Mesenteric fat pad (tissue), 1 donor: ENCODE measurements at places on chromosomes 5 and 9.

DNA sequence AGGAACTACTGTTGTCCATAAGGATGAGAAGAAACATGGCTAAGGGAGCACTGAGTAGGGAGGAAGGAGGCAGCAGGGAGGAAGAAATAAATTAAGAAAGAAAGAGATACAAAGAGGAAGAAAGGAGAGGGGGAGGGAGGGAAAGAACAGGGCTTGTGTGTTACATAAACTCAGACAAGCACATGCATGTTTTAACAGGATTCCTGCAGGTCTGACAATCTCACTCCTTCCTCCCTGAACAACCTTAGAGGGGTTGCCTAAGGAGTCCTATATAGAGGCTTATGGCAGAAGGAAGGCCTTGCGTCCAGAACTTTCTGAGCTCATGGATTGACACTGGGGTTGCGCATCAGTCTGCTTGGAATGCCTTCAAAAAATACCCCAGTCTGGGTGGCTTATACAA, 4.2 kb upstream of the KCNIP1 start:
- DNase-seq: no peak

- DNase-seq: no peak
Measured at GRCh38 chr5:136811551-136811950, 446.2 kb upstream of the TRPC7 start.

DNA sequence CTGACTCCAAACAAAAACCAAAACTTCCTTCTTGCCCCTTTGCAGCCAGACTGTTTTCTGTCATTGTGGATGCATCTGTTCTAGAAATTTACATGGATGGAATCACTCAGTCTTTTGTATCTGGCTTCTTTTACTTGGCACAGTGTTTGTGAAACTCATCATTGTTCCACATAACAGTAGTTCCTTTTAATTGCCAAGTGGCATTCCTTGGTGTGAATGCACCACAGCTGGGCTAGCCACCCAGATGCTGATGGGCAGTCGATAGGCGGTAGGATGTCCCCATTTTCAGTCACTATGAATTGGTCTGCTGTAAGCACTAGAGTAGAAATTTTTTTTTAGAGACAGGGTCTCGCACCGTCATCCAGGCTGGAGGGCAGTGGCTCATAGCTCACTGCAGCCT, 6.3 kb upstream of the CLPTM1L start:
- no peak for DNase-seq

DNA sequence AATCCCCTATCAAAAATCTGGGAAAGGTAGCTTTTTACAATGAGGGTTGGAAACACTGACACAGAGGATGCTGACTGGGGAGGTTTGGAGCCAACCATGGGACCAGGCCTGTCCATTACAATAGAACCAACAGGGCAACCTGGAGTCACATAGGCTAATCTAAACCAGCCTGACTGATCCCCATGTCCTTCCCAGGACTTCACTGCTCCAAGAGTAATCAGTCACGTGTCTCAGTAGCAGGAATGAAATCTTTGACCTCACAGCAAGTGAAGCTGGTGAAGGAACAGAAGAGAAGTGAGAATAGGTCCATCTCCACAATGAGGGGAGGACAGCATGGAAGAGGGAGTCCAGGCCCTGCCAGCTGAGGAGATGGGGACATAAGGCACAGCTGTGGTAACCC, 16.0 kb upstream of the GLRX start:
- DNase-seq: no peak

GRCh38 chr9:112447283-112447761, 39.3 kb upstream of the KIAA1958 start:
- DNase-seq: no peak

- no peak for DNase-seq
Measured at GRCh38 chr9:33297432-33297831, 7.1 kb downstream of the NFX1 start.

- no peak for DNase-seq
Measured at GRCh38 chr9:128442150-128442549, 13.7 kb upstream of the ODF2 start.

GRCh38 chr5:76590027-76590426, 33.2 kb downstream of the F2RL2 start:
- DNase-seq: no peak

DNA sequence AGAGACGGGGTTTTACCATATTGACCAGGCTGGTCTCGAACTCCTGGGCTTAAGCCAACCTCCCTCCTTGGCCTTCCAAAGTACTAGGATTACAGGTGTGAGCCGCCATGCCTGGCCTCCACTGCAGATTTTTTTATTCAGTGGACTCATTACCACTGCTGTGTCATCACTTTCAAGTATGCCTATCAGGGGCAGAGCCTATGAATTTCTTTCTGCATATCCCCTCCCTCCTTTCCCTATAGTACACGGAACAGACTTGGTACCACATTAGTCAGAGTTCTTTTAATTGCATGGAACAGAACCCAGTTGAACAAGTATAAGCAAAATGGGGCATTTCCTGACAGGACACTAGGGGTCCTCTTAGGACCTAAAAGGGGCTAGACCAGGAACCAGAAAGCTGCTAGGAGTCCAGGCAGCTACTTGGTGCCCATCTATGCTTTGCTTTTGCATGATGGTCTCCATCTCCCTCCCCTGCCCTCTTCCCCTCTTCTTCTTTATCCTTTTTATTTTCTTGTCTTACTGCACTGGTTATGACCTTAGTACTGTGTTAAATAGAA, 5.8 kb downstream of the BSPRY start:
- DNase-seq: no peak

DNA sequence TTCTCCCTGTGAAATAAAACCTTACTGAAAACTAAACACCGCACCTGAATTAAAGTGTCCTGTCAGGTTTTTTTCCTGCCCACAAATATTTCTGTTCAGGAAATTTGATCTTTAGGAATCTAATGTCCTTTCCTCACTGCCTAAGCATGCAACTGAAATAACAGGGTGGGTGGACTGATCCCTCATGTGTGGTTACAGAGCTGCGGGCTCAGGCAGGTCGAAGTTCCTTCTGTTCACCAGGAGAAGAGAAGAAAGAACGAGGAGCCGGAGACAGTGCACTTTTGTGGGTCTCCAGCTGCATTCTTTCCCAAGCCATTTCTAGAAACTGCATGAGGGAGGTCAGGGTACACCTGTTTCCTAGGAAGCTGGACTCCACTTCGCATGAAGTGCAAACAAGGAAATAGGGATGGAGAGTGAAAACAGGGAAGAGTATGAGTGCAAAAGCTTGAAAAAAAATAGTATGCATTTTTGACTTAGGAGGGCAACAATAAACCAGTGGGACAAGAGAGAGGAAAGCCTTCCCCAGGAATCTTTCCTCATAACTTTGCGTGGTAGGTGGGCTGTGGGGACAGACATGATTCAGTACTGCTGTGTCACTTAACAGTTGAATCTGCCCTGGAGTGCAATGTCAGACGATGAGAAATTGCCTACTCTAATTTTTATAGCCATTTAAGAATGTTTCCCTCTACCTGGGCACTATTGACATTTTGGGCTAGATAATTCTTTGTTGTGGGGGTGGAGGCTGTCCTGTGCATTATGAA, 60.3 kb downstream of the GCNT1 start:
- no peak for DNase-seq

DNA sequence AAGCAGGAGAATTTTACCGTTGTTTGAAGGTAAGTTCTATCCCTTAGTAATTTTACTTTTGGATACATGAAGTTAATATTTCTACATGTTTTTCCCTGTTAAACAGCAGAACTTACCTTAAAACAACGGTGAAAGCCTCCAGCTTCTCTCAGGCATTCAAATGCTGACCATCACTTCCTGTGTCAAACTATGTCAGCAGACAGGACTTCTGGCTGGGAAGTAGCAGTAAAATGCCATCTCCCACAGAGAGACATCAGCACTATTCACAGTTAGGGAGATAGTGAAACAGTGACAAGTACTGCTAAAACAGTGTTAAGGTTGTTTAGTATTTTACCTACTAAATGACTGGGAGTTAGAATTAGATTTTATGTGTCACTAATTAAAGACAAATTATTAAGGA, 34.2 kb upstream of the GOLGA1 start:
- DNase-seq: no peak

- DNase-seq: no peak
Measured at GRCh38 chr9:114015607-114016006, 62.5 kb downstream of the AMBP start.

DNA sequence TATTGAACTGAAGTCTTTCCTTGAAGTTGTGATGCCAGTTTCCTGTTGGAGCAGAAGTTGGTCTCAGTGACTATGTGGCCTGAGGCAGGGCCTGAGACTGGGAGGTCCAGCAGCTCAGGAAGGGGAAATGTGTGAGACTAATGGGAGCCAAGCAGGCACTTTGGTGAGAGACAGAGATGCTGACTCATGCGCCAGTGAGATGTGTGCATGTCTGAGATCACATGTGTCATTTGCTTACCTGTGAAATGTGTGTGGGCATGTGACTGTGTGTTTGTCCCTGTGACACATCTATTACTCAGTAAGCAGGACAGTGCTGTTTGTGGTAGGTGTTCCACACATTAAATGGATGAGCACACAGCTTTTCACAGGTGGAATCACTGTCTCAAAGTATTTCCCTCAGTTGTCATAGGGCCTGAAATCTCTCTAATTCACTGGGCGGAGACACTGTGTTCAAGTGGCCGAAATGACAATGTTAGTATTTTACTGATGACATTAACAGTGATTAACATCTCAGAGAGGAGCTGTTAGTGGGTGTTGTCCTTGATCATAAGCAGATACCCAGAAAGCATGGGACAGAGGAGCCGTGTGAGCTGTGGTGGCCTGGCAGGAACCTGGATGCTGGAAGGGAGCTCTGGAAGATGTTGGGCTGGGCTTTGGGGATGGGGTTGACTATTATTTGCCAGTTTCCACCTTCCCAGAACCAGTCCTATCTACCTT, 7.4 kb downstream of the NPR2 start:
- DNase-seq: no peak

- DNase-seq: no peak
Measured at GRCh38 chr9:93517331-93517730, 59.1 kb upstream of the PHF2 start.

- DNase-seq: no peak
Measured at GRCh38 chr5:43606351-43606750, 3.4 kb downstream of the NNT start.

DNA sequence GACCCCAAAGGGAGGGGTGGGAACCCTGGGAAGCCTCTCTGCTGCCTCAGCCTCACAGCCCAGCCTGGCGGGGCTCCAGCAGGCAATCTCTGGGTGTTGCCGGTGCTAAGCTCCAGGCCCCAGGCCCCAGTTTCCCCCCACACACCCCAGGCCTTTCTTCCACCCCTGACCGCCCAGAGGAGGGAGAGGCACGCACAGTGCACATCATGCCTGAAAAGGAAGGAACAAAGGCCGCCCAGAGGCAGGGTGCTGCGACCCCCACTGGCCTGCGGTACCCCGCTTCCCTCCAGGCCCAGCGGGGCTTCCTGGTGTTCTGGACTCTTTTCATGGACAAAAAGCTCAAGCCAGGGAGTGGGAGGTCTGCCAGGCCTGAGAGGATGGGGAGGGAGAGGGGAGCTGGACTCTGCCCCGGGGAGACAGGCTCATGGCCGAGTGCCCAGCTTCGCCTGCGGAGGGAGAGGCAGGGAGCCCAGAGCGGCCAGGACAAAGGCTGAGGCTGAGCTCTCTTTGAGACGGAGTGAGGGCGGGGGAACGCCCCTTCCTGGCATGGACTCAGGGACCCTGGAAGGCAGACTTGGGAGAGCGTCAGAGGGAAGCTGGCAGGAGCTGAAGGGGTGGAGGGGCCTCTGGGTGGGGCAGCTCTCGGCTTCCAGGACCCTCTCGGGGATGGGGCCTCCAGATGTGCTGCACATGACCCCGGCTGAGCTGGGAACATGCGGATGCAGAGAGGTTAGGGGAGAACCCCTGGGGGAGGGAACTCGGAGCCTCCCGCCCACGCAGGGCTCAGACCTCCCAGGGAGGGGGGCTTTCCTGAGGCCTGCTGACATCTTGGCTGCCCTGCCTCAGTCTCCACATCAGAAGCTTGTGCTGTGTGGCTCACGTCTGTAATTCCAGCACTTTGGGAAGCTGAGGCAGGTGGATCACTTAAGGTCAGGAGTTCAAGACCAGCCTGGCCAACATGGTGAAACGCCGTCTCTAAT, 1.8 kb upstream of the ENTPD2 start:
- no peak for DNase-seq

DNA sequence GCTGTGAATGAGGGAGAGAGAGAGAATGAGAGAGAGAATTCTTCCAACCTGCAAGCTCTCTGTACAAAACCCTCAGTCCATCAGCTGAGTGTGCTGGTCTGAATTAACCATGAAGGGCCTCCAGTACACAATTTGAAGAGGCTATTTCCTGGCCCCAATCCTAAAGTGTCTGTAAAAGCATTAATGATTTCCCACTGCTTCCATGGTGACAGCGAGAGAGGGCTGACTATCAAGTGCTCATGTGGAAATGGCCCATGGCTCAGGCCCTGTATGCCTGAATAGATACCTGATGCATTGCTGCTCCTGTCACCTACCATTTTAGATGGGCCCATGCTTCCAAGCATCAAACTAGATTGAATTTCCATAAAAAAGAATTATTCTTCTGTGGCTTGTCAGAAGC, 592.4 kb downstream of the KIF4B start:
- no peak for DNase-seq

DNA sequence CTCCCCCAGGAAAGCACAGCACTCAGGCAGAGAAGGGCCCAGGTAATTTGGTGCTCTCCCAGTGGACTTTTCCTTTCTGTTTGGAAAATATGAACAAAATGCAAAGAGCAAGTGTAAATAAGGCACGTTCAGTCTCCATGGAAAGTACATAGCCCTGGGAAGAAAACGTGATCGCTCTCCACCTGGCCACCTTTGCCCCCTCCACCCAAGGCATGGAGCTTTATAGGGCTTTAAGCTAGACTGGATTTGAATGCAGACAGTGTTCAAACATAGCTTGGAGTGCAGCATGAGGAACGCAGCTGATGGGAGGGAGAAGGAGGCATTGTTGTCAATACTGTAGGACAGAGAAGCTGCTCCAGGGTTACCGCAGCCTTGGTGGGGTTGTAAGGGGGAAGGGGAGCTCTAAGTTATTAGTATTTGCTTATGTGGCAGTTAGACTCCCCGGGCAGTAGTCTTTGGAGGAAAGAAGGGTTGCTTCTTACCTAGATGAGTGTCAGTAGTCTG, 500.2 kb downstream of the SPOCK1 start:
- DNase-seq: no peak

DNA sequence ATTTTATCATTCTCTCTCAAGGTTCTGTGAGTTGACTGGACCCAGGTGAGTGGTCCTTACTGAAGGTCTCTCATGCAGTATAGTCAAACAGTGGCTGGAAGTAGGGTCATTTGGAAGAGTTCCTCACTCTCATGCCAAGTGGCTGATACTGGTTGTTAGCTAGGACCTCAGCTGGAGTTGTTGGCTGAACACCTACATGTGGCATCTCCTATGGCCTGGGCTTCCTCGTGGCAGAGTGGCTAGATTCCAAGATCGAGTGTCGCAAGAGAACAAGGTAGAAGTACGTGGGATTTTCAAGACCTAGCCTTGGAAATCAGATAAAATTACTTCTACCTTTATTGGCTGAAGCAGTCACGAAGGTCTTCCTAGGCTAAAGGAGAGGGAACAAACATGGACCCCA, 7.6 kb downstream of the SLC31A2 start:
- DNase-seq: no peak
